ENCODE measurements at places on chromosomes 13 and 19.
A peak's percentile ranks its signal among the peaks of the same experiment; 100 is the strongest.

- no peak for DNase-seq
These were observed 22.6 kb downstream of the ERCC5 start for GRCh38 chr13:102868366-102868936.

DNA sequence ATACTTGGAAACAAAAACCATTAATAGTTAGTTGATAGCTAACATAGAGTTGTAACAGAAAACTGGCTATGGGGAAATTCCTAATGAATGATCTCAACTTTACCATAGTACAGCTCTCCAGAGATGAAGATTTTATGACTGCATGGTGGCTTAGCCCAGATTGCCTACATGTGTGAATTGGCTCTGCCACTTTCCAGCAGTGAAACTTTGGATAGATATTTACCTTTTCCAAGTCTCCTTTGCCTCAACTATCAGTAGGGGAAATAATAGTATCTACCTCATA lies 161.1 kb downstream of the LACC1 start:
- no peak for DNase-seq

DNA sequence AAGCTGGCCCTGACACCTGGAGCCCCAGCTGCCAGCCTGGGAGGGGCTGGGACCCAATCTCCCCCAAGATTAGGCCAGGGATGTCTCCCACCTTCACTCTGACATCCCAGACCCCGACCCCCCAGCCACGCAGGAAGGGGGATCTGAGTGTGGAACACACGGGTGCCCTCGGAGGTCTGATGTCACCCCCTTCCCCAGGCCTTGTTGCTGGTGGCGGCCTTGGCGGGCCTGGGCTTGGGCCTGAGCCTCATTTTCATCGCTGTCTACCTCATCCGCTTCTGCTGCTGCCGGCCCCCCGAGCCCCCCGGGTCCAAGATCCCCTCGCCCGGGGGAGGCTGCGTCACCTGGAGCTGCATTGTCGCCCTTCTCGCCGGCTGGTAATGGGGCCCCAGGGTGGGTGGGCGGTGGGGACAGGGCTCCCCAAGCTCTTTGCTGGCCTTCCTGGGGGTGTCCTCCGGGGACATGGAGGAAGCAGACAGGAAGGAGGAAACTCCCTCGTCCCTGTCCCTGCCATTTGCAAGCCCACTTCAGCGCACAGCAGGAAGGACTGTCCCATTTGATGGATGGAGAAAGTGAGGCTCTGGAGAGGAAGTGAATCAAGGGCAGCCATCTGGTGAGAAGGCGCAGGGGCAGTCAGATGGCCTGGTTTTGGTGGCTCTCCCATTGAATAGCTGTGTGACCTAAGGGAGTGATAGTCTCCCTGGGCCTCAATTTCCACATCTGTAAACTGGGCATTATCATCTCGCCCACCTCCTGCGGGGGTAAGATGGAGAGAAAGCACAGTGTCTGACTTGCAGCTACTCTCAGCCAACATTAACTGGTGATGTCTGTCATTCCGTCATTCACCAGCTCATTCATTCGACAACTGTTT lies 3.9 kb downstream of the TTYH1 start:
- DNase-seq: no peak

GRCh38 chr13:98285317-98285716 lies 108.2 kb upstream of the RNF113B start:
- no peak for DNase-seq

DNA sequence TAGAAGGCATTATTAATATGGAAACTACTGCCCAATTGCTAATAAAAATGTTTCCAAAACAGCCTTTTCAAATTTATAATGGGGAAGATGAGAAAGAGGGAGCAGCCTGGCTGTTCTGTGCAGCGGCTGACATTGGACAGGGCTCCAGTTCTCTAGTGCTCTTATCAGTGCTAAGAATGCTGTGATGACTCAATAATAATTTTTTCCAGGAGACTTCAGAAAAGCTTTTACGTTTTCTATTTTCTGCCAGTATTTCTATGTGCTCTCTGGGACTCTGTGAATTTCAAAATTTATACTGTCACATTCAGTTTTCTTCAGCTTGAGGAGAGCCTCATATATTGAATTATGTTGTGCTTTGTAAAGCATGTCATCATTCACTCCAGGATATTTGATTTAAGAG lies 209.6 kb downstream of the VWA8 start:
- DNase-seq: peak; percentile 35

DNA sequence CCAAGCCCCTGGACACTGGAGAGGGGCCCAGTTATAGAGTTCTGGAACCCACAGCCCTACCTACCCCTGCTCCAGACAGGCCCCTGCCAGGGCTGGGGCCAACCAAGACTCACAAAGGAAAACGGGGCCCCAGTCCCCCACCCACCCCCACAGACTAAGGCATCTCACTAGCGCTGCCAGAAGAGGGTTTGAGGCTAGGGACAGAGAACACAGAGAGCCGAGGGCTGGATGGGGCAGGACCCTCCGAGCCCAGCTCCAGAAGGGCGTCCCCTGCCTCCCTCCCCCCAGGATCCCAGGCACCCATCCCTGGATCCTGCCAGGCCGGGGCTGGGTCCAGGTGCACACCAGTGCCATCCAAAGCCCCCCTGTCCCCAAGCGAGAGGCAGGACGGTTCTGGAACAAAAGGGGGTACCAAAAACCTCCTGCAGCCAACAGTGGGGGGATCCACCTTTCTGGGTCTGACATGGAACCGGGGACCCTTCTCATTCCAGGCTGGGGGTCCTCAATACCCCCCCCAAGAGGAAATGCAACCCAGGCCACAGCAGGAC lies 4.4 kb upstream of the REXO1 start:
- DNase-seq: no peak

GRCh38 chr13:29847501-29847983 lies 2.9 kb downstream of the UBL3 start:
- no peak for DNase-seq

- DNase-seq: no peak
These were observed 33.6 kb downstream of the TNFSF11 start for GRCh38 chr13:42607546-42607945.

DNA sequence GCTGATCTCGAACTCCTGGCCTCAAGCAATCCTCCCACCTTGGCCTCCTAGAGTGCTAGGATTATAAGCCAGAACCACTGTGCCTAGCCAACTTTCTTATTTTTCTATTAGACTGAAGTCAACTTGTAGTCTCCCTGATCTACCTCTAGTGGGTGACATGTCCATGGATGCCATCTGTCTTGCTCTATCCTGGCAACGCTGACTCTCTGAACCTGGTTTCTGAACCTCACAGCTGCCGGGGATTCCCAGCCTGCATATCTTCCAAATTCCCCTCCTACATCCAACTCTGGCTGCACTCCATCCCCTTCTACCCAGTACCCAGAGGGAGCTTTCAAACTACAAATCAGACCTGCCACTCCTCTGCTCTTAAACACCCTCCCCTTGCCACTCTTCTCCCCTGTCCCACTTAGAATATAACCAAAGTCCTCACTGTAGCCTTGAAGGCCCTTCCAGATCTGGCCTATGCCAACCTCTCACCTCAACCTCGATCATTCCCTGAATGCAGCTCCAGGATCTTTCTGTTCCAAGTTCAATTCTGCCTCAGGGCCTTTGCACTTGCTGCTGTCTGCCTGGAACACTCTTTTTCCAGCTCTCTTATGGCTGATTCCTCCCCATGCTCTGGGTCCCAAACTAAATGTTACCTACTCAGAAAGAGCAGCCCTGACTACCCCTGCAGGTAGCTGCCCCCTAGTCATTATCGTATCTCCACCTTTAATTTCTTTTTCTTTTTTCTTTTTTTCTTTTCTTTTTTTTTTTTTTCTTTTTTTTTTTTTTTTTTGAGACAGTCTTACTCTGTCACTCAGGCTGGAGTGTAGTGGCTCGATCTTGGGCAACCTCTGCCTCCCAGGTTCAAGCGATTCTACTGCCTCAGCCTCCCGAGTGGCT lies 2.2 kb downstream of the CLIP3 start:
- DNase-seq: no peak

GRCh38 chr19:45153339-45154063 lies 7.3 kb downstream of the NKPD1 start:
- DNase-seq: peak; percentile 17

- no peak for DNase-seq
These were observed 22.1 kb upstream of the OLFM2 start for GRCh38 chr19:9958379-9958821.

DNA sequence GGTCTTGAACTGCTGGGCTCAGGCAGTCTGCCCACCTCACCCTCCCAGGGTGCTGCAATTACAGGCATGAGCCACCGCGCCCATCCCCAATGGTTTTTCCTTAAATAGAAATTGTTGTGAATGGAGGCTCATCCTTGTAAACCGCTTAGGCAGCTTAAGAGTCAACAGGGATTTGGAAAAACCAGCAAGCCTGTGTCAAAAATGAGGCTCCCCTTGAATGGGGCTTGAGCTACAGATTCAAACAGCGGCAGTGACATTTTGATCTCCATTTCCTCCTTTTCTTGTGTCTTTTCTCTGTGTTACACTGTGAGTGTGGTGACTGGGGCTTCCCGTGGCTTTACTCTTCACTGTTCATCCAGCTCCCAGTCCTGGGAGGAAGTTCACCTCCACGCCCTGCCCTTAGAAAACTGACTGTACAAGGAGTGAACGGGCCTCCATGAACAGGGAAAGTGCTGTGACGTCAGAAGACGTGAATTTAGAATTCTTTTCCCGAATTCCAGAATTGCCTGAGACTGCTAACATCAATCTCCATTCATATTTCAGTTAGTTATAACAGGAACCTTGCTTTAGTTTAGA lies 15.3 kb upstream of the RAB8A start:
- no peak for DNase-seq

GRCh38 chr19:55678121-55678671 lies 3.2 kb downstream of the EPN1 start:
- peak; percentile 29 for DNase-seq
